ENCODE measurements at places on chromosomes 16 and 17.

DNA sequence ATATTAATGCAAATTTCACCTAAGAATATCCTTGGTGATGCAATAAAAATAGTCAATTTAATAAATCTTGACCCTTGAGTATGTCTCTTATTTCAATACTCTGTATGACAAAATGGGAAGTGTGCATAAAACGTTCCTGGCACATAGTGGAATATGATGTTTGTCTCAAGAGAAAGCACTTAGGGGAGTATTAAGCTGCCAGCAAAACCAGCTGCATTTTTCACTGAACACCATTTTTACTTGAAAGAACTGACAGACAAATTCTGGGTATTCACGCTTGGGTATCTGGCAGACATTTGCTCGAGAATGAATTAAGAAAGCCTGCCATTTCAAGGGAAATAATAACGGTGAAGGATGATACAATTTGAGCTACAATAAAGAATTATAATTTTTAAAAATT lies 364.8 kb downstream of the SOX9 start:
- no peak for DNase-seq

GRCh38 chr17:7922269-7922844 lies 6.3 kb upstream of the RNF227 start:
- no peak for DNase-seq

DNA sequence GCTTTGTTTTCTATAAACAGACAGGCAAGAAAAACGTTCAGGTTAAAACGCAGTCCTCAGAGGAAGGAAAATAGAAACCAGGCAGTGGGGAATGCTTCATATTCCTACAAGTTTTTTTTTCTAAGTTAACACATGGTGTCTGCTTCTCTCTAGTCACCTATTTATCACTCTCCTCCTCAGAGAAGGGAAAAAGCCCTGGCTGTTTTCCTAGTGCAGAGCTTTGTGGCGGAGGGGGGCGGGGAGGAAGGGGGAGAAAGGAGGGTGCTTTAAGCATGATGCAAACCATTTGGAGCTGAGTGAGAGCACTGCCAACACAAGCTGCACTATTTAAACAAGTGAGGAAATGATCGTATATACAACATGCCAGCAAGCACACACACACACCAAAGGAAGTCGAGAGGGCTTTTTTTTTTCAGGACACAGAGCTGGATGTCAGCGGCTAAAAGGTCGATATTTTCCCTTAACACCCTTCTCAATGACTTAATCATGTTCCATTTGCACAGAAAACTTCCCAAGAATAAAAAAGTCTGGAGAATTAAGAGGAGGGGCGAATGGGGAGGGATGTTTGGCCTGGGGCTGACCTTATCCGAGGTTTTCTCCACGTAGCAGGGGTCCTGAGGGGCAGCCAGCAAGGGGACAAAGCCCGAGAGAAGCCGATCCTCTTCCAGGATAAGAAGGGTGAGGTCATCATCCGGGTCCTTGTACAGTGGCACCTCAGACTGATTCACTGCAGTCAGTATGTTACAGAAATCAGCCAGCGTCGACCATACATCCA lies 117.4 kb downstream of the HIC1 start:
- DNase-seq = no peak

- no peak for DNase-seq
Observed at GRCh38 chr17:67440277-67441051, 63.4 kb downstream of the PITPNC1 start.

DNA sequence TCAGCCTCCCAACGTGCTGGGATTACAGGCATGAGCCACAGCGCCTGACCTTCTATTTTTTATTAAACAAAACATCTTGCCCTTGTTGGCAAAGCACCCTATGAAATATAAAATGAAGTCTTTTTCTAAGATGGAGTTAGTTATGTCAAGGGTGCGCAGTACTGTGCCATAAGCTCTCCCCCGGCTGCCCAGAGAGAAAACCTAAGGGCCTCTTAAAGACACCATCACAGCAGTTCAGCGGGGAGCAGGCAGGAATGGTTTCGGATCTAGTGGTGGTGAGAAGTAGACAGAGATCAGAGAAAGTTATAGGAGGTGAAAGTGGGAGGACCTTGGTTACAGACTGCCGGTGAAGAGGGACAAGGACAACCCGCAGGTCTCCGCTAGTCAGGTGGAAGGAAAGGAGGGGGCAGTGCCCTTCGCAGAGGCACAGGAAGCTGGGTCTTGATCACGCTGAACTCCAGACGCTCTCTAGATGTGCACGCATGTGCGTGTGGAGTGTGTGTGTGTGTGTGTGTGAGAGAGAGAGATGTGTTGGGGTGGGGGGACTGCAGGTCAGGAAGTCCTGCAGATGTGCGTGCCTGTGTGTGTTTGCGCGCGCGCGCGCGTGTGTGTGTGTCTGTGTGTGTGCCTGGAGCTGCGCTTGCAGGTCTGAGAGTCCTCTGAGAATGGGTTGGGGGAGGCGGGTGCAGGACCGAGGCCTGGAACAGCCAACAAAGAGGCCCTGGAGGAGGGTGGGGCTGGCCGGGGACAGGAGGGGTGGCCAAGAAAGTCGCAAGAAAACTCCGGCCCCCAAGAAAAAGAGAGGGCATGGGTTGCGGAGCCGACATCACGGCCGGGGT lies 748 bp upstream of the CMTM3 start:
- no peak for DNase-seq

GRCh38 chr16:86452451-86452850 lies 57.9 kb upstream of the FOXF1 start:
- no peak for DNase-seq

- DNase-seq = no peak
Observed at GRCh38 chr16:75624921-75625334, 1.8 kb upstream of the ADAT1 start.

- no peak for DNase-seq
Observed at GRCh38 chr16:68298907-68299561, 11.7 kb downstream of the SLC7A6OS start.

DNA sequence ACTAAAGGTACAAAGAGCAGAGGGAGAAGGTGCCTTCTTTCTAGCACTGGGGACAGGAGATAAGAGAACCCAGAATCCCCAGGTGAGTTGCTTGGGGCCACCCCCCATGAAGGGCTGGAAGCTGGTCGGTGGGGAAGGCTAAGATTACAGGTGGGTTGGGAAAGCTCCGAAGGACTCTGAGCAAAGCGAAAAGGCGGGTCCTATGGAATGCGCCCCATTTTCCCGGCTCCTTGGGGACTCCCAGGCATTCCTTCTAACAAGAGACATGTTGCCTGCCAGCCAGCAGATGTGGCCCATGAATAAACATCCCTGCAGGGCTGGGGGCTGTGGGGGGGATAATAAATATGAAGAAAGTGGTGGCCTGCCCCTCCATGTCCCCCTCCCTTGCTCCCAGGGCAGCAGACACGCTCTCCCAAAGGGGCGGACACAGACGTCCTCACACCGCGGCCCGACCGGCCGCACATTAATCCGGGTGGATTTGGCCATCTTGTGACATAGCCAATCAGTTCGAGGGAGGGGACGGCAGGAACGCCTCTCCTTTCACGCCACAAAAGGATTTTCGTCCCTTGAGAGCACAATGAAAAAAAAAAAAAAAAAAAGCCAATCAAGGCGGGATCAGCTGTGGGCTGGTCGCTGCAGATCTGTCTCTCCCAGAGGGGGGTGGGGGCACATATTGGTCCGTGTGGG lies 98.5 kb downstream of the SOX9 start:
- no peak for DNase-seq

GRCh38 chr17:16371742-16372141 lies 9.1 kb upstream of the UBB start:
- no peak for DNase-seq

DNA sequence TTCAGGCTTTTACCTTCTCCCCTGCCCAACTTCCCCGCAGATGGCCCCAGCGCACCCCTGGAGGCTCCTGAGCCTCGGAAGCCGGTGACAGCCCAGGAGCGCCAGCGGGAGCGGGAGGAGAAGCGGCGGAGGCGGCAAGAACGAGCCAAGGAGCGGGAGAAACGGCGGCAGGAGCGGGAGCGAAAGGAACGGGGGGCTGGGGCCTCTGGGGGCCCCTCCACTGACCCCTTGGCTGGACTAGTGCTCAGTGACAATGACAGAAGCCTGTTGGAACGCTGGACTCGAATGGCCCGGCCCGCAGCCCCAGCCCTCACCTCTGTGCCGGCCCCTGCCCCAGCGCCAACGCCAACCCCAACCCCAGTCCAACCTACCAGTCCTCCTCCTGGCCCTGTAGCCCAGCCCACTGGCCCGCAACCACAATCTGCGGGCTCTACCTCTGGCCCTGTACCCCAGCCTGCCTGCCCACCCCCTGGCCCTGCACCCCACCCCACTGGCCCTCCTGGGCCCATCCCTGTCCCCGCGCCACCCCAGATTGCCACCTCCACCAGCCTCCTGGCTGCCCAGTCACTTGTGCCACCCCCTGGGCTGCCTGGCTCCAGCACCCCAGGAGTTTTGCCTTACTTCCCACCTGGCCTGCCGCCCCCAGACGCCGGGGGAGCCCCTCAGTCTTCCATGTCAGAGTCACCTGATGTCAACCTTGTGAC lies 3.6 kb downstream of the MAPK7 start:
- no peak for DNase-seq

- no peak for DNase-seq
Observed at GRCh38 chr17:74042744-74043486, 160.6 kb upstream of the RPL38 start.

DNA sequence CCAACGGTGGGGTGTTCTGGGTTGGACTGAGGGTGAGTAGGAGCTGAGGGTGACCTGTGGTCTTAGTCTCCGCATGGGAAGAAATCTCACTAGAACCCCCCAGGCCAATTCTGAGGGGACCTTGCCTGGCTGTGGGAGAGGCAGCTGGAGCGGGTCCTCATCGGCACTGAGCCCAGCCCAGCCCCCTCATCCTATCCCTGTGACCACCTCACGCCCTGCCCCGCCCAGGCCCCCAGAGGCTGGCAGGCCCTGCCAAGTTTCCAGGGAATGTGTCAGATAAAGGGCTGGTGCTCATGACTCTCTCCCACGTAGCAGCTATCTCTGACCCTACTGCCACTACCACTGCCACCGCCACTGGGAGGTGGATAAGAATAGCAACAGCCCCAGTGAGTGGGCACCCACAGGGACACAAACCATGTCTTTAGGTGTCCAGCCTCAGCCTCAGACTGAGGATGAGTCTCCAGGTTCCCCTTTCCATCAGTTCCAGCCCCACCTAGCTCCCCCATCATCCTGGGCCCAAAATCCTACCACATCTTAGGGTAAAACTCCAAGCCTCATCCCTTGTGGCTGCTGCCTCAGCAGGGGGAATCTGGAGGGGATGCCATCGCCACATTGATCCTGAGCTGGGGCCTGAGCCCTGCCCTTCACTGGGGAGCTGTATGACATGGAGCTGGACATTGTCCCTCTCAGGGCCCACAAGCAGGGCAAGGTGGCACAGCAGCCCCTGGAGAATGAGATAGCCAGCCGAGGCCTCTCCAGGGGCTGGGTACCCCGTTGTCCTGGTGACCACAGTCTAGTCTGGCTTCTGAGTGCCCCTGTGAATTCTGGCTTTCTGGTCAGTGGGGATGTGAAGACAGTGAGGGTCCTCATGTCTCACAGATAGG lies 14.9 kb downstream of the CDH16 start:
- no peak for DNase-seq

DNA sequence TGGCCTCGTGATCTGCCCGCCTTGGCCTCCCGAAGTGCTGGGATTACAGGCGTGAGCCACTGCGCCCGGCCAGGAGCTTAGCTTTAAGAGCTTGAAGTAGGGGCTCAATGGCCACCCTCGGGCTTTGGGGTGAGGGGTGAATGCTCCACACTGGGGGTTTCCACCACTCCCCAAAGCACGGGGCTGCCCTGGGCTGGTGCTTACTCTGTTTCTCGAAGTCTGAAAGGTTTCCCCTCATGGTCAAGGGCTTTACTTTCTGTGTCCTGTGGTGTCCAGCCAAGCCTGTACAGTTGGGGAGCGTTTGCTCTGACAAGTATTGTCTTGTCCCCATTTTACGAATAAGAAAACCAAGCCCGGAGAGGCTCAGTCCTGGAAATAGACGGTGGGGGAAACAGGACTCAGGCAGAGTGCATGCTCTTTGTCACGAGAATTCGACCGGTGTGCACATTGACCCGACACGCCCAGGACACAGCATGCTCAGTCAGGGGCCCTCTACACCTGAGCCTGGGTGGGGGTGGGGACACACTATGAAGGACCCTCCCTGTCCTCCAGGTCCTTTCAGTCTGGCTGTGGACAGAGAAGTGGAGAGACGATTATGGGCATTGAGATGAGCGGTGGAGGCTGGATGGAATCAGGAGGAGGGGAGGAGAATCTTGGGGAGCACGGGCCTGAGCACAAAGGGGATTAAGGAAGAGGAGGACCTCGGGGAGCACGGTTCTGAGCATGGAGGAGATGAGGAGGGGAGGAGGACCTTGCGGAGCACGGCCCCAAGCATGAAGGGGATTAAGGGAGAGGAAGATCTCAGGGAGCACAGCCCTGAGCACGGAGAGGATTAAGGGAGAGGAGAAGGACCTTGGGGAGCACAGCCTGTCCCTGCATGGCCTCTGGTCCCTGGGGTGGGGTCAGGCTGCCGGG lies 7.5 kb downstream of the CD7 start:
- no peak for DNase-seq

- no peak for DNase-seq
Observed at GRCh38 chr16:56310690-56311089, 114.7 kb downstream of the AMFR start.

DNA sequence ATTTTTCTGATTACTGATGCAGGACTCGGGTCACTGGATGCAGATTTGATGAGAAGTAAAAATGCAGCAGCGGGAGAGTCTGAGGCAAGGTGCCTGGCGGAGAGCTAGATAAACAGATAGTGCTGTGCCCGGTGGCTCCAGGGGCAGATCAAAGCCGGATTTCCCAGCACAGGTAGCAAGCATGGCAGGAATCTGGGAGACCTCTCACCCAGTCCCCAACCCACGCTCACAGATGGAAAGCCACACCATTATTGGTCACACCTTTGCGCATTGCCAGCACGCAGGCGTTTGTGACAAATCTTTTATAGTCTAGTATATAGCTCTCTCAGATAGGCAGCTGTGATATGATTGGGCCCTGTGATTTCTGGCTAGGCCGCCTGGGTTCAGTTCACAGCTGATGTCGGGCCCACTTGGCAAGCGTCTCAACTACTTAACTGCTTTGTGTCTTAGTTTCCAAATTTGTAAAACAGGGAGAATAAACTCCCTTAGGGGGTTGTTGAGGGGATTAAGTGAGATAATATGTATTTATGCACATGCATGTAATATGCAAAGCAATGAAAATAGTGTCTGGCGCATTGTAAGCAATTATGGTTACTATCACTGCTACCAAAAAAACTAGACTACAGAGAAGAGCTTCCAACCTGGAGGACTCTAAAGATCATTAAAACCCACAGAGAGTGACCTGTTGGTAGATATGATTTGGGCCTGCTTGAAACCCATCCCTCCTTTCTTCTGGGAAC lies 42.0 kb upstream of the NFAT5 start:
- no peak for DNase-seq

- peak; percentile 32 for DNase-seq
Observed at GRCh38 chr16:13873835-13874438, 46.0 kb upstream of the ERCC4 start.

Data from NCI-H1930 (cell line).